ENCODE measurements at places on chromosomes 4 and X. TPM values are rescaled to one million over a fixed set of nuclear protein-coding genes. Genes with fewer than 3 reads are reported as not detected.

The CXCL6 gene
- total RNA-seq, result 1.2 TPM

The AMBN gene
- 0.47 TPM for total RNA-seq

The SLC25A53 gene
- 16.2 TPM for total RNA-seq

The VCX2 gene
- not detected for total RNA-seq

The SLC49A3 gene
- 7.5 TPM for total RNA-seq

The LRIT3 gene
- total RNA-seq, result 0.47 TPM

The HSD17B13 gene
- 0.12 TPM for total RNA-seq

The IL1RAPL1 gene
- total RNA-seq, result 11.2 TPM

The TRAM1L1 gene
- total RNA-seq, result 9.9 TPM

The CT45A3 gene
- total RNA-seq, result 0.18 TPM

The STOX2 gene
- 16.0 TPM for total RNA-seq

The LANCL3 gene
- 0.99 TPM for total RNA-seq

The LONRF3 gene
- 3.2 TPM for total RNA-seq

The CXCL1 gene
- 5.9 TPM for total RNA-seq

The SOX3 gene
- total RNA-seq, result not detected

The IGSF1 gene
- 9.3 TPM for total RNA-seq

The ATP1B4 gene
- 31.2 TPM for total RNA-seq

The DUSP21 gene
- total RNA-seq, result not detected

The EREG gene
- total RNA-seq, result 0.23 TPM

The HOPX gene
- 25.7 TPM for total RNA-seq

The SPANXA1 gene
- total RNA-seq, result not detected

The DIPK2B gene
- 13.4 TPM for total RNA-seq

The RAB33A gene
- 1.3 TPM for total RNA-seq

The FAM47A gene
- not detected for total RNA-seq

The POF1B gene
- total RNA-seq, result 0.70 TPM

The ANOS1 gene
- 7.4 TPM for total RNA-seq

The GLOD5 gene
- 0.76 TPM for total RNA-seq

The GABRE gene
- 31.9 TPM for total RNA-seq

The ADH1A gene
- total RNA-seq, result 0.35 TPM

The AREG gene
- 0.29 TPM for total RNA-seq

The MCF2 gene
- 1.2 TPM for total RNA-seq

The SULT1E1 gene
- total RNA-seq, result 354 TPM

The XG gene
- 0.18 TPM for total RNA-seq

The CYBB gene
- total RNA-seq, result 27.5 TPM

The SPP1 gene
- total RNA-seq, result 265 TPM

The HELT gene
- total RNA-seq, result not detected

The NSUN7 gene
- total RNA-seq, result 13.3 TPM

The KANTR gene
- 29.0 TPM for total RNA-seq

The GABRG1 gene
- total RNA-seq, result 0.06 TPM

The TTC29 gene
- 0.99 TPM for total RNA-seq

The FRG2 gene
- total RNA-seq, result not detected

The DOCK11 gene
- 22.5 TPM for total RNA-seq

The FGFR3 gene
- 97.0 TPM for total RNA-seq

The SLAIN2 gene
- total RNA-seq, result 48.2 TPM

The ABCG2 gene
- 11.2 TPM for total RNA-seq

The NWD2 gene
- 0.06 TPM for total RNA-seq

The PAPSS1 gene
- 63.5 TPM for total RNA-seq

The CACNA1F gene
- total RNA-seq, result 0.41 TPM

The ADAMTS3 gene
- 9.8 TPM for total RNA-seq

The SSX1 gene
- total RNA-seq, result not detected

The BBS12 gene
- 10.4 TPM for total RNA-seq

The LRAT gene
- 0.58 TPM for total RNA-seq

The CT45A10 gene
- total RNA-seq, result not detected

The KLF3 gene
- 37.1 TPM for total RNA-seq

The IBSP gene
- not detected for total RNA-seq

The ZNF81 gene
- total RNA-seq, result 8.6 TPM

The PABPC1L2B gene
- total RNA-seq, result not detected

The HHIP gene
- total RNA-seq, result 1.6 TPM

The PNMA6F gene
- not detected for total RNA-seq

The COPS4 gene
- 73.9 TPM for total RNA-seq

Data from metanephros (tissue), 2 donors.